ENCODE measurements at places on chromosomes 11 and 22.

DNA sequence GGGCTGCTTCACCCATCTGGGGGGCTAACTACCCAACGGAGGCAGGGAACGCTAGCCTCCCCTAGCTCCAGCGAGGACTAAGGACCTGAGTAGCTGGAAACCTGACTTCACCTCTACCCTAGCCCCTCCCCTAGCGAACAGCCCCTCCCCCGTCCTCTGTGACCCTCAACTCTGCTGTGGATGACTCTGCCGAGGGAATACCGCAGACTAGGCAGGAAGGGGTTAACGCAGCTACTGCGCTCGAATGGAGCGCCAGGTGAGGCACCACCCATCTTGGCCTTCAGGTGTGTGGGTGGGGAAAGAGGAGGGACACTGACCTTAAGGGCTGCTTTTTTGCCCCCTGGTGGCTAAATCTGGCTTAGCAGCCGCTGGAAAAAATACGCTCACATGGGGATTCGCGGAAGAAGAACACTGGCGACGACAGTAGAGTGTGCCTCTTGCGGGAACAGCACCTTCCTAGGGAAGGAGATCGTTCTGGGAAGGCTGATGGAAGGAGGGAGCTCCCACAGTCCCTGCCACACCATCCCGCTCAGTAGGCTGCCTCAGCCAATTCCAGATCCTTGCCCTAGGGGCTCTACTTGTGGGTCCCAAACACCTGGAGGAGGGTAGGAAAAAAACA is 4.5 kb upstream of the BCL9L start:
- DNase-seq = no peak

DNA sequence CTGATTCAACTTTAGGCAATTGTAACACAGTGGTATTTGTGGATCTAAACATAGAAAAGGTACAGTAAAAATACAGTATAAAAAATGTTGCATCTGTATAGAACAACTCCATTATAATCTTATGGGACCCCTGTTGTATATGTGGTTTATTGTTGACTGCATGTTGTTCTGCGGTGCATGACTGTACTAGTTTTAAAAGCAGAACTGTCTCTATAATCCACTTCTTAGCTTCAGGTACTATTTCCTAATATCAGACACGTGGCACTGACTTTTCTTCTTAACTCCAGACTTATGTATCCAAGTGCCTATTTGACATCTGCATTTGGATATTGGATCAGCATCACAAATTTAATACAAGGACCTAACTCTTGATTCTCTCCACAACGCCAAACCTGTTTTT is 41.1 kb downstream of the PACS1 start:
- DNase-seq = no peak

DNA sequence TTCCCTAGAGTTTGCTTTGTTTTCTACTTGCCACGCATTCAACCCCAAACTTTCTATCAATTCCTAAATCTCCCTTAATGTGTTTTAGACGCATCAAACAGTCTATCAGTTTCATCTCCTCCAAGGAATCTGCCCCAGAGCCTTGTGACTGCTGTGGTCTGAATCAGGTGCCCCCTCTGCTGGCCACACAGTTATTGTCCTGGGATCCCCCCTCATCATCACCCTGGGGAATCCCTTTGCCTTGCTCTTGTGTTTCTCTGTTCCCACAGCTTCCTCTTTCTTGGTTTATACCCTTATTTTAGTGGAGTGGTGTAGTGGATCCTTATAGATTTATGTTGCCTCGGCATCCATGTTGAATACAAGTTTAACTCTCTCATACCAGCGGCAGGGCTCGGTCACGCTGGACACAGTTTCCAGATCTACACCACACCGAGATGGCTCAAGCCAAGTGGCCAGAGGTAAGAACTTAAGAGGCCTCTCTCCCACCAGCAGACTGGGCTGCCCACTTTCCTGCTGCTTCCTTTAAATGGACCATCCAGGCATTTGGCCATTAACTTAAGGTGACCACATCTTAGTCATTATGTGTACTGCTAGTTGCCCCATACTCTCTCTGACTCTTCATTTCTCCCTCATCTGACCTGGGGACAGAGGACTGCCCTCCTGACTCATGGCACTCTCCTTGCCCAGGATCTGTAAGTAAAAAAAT is 8.2 kb downstream of the UPB1 start:
- no peak for DNase-seq

DNA sequence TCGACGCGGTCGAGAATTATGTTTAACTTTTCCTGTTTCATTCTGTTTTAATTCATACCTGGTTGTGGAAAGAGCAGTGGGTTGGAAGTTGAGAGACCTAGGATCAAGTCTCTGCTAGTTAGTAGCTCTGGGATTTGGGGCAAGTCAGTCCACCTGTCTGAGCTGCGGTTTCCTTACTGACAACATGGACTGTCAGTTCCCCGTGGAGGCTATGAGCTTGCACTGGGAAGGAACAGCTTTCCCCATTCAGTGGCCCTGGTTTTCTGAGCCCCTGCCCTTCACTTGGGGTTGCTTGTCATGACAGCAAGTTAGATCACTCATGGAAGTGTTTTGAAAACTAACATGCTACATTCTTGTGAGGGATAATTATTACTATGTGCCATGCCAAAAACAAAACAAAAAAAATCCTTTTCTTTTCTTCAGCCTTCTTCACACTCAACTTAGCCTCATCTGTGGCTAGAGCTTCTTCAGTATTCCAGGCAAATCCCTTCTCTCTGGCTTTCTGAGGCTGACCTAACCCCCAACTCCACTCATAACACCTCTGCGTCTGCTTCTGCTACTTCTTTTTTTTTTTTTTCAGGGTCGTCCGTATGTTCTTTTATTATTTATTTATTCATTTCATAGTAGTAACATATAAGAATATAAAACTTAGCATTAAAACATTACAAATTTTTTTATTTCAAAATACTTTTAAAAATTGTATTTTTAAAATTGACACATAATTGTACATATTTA is 43.0 kb upstream of the ZBED5 start:
- no peak for DNase-seq

- no peak for DNase-seq
Measured at GRCh38 chr11:33420959-33421566, 163.9 kb downstream of the HIPK3 start.

GRCh38 chr11:70503468-70504221 is 105.3 kb downstream of the CTTN start:
- DNase-seq = no peak

- no peak for DNase-seq
Measured at GRCh38 chr11:108093128-108093904, 28.1 kb upstream of the ACAT1 start.

DNA sequence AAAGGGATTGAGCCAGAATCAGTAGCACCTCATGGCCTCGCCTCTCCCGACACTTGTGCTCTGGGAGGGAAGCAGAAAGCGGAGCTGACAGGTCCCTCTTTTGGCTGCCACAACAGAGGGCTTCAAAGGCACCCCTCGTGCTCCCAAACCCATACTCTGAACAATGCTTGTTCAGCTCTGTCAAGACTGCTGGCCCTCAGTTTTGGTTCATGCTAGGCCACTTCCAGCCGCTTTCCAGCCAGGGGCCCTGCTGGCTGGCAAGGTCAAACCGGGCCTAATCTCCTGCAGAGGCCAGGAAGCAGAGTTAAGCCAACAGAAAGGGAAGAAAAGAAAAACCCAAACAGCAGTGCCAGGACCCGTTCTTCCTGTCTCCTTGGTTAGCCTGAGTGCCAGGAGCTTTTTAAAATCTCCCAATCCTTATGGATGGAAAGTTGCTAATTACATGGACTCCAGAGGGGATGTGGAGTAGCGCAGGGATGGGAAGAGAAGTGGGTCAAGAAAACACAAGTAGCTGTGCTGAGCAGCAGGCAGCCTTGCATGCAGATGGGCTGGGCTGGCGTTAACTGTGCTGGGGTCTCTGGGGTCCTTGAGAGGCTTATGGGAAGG is 150.6 kb downstream of the GRIK4 start:
- DNase-seq = no peak

GRCh38 chr11:19117760-19118097 is 761 bp downstream of the ZDHHC13 start:
- no peak for DNase-seq

- no peak for DNase-seq
Measured at GRCh38 chr22:26660961-26661578, 3.7 kb downstream of the MIAT start.
